ENCODE measurements at places on chromosomes 5 and 9. TPM values are rescaled to one million over a fixed set of nuclear protein-coding genes. Genes with fewer than 3 reads are reported as not detected.

The GRM6 gene
- not detected for total RNA-seq

The SOX30 gene
- total RNA-seq = 0.08 TPM

The PCDHB3 gene
- total RNA-seq = 0.77 TPM

The SWI5 gene
- 16.2 TPM for total RNA-seq

The ARL14EPL gene
- not detected for total RNA-seq

The TTC33 gene
- 14.3 TPM for total RNA-seq

The SPATA31D4 gene
- total RNA-seq = not detected

The CARD6 gene
- 6.1 TPM for total RNA-seq

The HBEGF gene
- 27.2 TPM for total RNA-seq

The SLC34A3 gene
- not detected for total RNA-seq

The GABRA6 gene
- total RNA-seq = not detected

The GLT6D1 gene
- total RNA-seq = not detected

The FOXD4L6 gene
- total RNA-seq = not detected

The SPATA31C2 gene
- total RNA-seq = not detected

The TMEM267 gene
- total RNA-seq = 6.8 TPM

DNA sequence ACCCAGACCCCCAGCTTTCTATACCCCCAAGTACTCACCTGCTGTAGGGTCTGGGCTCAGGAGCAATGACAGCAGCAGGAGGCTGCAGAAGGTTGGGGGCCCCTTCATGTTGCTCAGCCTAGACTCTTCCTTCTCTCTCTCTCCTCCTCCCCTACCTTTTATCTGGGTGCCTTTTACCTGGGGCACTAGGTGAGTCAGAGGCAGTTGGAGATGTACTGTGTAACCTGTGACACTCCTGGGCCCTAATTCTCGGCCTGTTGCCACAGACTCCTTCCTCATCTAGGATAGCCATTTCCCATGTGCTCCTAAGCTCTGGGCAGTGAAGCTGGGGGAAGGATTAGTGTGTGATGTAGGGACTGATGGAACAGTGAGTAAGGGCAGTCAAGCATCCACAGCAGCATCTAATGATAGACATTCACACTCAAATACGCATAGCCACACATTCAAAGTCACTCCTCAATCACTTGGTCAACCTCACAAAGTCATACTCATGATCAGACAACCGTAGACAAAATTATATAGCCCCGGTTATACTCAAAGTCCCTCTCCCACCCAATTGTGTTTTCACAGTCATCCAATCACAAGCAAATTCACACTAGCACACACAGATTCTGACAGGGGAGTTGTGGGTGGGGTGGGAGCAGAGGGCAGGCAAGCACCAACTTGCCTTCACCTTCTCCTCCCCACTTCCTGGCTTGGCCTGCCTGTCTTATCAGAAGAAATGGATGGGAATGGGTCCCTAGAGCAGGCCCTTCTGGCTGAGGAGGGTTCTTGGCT, at the start of gene CCL27:
CCL27 (minus strand) TSS at position 132 of the 777 bp plus-strand sequence; CDS start at position 108, 24 bp downstream.
- DNase-seq = no peak

GRCh38 chr5:110853267-110853666, 114.5 kb downstream of the SLC25A46 start:
- no peak for DNase-seq

GRCh38 chr5:102114525-102115069, 181.5 kb downstream of the SLCO4C1 start:
- DNase-seq = no peak

DNA sequence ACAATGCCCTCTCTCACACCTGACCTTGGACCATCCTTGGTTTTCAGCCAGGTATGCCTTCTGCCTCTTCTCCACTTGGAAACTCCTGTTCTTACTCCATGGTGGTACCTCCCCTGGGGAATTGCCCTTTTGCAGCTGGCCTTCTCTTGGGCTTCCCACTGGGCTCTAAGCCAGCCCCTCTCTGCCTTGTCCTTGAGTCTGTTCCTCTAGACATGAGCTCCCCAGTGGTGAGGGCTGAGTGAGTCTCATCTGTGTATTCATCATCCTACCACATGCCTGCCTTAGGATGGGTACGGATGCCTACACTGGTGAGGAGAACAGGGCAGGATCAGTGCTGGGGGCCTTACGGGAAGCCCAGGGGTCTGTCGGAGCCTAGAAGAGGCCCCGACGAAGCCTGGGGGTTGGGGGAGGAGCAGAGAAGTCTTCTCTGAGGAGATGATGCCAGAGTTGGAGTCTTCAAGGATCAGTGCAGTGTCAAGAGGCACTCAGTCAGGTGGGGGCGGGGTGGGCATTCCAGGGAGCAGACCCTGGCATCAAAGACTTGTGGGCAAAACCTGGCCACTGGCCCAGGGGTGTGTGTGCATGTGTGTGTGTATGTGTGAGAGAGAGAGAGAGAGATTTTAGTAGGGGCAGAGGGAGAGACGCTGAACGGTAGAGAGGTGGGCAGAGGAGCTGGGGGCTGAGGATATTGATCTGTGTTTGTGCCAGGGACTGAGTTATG, 5.2 kb upstream of the CRB2 start:
- no peak for DNase-seq

GRCh38 chr9:33309903-33310302, 19.6 kb downstream of the NFX1 start:
- no peak for DNase-seq

- DNase-seq = no peak
Measured at GRCh38 chr9:69744688-69745380, 15.0 kb downstream of the PTAR1 start.

- no peak for DNase-seq
Measured at GRCh38 chr9:76313771-76314170, 80.5 kb downstream of the RFK start.

DNA sequence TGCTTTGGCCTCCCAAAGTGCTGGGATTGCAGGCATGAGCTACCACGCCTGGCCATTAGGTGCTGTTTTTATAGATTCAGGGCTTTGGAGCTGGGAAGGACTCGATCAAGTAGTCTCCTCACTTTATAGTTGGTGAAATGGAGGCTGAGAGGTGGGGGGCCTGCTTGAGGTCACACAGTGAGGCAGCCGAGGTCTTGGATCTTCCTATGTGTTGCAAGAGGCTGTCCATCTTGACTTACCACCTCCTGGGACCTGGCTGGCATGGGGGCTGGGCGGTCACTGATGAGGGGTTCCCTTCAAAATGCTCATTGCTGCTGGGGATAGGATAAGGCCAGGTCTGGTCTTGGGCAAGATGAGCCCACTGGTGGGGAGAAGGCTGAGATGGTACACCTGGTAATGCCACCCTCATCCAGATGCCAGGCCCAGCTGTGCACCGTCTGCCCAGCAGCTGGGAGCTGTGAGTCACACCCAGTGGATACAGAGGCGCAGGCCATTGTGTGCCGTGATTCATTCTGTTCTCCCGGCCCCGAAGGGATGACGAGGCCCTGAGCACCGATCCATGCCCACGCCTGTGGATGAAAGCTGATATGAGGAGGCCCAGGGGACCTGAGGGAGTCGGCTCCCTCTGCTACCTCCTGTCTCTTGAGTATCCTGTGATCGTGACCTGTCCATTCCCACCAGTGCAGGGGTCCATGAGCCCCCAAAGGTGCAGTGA, 10.5 kb upstream of the NDST1 start:
- peak; percentile 55 for DNase-seq

DNA sequence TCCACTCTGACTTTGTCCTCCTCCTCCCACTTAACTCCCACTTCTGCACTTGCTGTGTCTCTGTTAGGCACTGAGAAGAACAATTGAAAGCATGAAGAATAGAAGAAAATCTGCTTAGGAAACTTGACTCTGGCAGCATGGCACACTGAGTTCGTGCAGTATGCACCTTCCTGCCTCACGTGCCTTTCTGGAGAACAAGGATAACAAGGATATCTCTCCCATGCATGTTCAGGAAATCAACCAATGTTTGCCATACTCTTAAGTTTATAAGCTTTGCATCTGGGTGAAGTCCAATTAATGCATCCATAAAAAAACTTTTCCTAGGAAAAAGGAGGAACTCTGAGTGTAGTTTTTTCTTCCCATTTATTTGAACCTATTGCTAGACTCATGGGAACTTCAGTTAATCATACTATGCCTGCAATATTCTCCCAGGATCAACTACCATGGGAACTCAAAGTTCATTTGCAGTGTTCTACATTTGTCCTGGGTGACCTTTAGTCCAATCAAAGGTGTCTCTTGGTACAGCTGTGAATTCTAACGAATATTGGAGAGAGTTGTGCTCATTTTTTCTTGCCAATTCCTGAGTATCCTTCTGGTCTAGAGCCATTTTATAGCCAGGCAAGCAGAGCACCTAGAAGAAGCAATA, 227.0 kb downstream of the ENC1 start:
- no peak for DNase-seq

DNA sequence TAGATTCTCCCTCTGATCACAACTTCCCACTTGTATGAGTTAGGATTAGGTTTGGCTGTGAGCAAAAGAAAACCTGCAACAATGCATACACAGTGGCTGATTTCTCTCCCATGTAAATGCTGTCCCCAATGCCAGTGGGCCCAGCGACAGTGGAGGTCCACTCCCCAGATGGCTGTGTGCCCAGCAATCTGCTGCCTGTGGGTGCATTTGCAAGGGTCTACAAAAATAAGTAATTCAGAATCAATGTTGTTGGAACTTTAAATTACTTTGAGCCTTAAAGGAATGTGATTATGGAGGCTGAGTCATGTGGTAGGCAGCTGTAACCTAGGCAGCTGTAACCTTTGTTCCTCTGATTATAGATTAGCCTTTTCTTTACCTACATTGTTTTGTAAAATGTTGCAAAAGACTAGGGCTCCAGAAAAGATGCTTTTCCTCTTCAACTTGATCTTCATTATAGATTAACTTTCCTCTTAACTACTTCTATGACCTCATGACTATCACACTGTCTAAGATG, 14.2 kb upstream of the MXD3 start:
- DNase-seq = no peak

GRCh38 chr5:86320266-86320665, 297.5 kb upstream of the COX7C start:
- DNase-seq = no peak

DNA sequence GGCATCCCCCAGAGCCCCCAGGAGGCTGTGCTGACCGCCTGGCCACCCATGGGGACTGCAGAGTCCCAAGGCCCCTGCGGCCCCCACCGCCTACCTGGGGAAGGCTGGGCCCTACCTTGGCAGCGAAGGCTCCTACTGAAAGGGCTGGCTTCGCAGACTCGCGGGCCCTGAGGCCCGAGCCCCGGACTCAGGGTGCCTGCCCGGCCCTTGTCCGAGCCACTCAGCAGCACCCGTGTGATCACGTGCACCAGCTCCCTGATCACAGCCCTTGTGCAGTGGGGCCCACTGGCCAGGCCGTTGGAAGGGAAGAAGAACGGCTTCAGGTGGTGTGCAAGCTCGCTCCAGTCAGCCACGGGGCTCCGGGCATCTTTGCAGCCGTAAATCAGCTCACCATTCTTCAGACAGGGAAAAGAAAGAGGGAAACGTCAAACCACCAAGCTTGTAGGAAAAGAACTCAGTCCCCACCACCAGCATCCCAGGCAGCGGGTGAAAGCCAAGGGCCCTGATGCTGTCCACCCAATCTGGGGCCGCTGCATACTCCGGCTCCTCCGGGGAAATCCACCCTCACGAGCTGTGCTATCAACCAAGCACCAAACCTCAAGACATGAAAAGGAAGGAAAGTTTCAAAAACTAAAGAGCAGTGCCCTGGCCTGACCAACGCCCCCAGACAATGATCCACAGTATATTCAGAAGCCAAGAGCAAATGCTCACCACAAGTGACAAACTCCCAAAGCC, 31.9 kb downstream of the IPPK start:
- no peak for DNase-seq

DNA sequence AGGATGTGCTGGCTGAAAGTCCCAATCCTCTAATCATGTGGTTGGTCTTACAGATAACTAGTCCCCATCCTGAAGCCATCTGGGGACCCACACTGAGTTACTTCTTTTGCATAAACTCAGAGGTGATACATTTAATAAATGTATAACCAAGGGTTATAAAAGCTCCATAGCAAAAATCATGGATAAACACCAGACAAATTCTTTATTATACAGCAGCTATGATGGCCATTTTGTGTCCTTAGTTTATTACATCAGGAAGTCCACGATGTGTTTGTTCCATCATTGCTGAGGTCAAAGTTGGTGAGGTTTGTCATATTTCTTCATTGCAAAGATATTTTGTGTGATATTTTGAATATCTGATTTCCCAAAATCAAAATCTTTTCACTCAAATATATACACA, 80.2 kb downstream of the GCNT1 start:
- no peak for DNase-seq

GRCh38 chr5:37251665-37252064, 2.5 kb upstream of the CPLANE1 start:
- no peak for DNase-seq

DNA sequence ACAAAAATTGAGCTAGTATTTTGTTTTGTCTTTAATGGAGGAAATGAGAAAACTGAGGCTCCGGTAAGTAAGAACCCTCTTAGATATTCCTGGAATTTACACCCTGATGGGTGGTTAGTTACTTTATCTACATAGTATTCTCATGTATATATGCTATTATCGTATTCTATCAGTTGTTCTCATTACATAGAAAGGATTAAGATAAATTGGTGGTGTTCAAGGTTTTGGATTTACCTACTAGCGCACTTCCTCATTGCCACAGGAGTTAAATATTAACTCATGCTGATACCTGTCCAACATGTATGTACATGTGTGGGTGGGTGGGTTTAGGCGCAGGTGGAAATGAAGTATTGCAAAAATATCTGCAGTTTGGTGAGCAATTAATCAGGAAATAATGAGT, 61.1 kb upstream of the IFNE start:
- DNase-seq = no peak

GRCh38 chr9:106218427-106218826, 524.1 kb downstream of the TMEM38B start:
- DNase-seq = no peak

Measured in left ventricle myocardium inferior (tissue), 1 donor.